Stimulated activated CD4-positive, alpha-beta T cell treated with anti-CD3 and anti-CD28 coated beads, Interleukin-12 subunit alpha, Interleukin-12 subunit beta, amount 100 ng/mL, for 24 hours (primary cell): ENCODE measurements at places on chromosomes 2 and 18.
A peak's percentile ranks its signal among the peaks of the same experiment; 100 is the strongest.

DNA sequence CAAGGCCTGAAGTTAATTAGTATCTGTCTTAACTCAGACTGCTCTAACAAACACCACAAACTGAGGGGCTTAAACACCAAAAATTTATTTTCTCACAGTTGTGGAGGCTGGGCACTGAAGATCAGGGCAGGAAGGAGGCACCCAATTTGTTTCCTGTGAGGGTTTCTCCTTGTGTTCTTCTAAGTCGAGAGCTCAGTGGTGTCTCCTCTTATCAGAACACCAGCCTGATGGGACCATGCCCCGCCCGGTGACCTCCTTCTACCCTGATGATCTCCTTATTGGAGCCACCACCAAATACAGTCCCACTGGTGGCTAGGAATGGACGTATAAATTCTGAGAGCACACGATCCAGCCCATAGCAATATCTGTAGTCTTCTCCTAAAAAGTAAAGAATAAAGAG lies 20.5 kb downstream of the TMEM18 start:
- no peak for DNase-seq

- peak; percentile 14 for DNase-seq
Measured at GRCh38 chr2:235135990-235136561, 184.3 kb downstream of the SH3BP4 start.

- DNase-seq = no peak
Measured at GRCh38 chr2:183542606-183543005, 418.4 kb downstream of the NUP35 start.

DNA sequence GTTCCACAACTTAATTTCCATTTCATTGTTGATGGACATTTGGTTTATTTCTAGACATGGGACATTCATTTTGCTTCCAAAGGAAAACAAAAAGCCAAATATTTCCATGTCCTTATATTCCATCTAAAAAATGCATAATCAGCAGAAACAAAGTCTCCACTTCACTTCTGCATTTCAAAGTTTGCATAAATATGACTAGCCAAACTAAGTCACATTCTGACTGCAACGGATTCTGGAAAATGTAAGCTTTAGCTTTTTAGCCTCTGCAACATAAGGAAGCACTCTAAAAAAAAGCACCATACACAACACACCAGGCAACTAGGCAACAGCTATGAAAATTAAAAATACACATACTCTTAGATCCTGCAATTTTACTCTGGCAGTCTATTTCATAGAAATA lies 135.3 kb downstream of the ETAA1 start:
- DNase-seq = no peak

DNA sequence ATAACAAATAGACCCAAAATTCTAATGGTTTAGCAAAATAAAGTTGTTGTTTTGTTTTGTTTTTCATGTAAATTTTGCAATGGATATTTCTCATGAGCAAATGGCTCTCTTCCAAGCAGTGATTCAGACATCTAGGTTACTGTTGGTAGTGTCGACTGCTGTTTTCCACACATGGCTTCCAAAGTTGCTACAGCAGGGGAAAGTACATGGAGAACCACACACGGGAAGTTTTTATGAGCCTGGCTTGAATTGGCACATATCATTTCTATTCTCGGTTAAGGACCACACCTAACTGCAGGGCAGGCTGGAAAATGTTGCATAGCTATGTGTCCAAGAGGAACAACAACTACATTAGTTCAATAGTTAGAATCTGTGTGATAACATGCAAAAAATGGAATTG lies 262.1 kb downstream of the GALNT13 start:
- DNase-seq = no peak

DNA sequence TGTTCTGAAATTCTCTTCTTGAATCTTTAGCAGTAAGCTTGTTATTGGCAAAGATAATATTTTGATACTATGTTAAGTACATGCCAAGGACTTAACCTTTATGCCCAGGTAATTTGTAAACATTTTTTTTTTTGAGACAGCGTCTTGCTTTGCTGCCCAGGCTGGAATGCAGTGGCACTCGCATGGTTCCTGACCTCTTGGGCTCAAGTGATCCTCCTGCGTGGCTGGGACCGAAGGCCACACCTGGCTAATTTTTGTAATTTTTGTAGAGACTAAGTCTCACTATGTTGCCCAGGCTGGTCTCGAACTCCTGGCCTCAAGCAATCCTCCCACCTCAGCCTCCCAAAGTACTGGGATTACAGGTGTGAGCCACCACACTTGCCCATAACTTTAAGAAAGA lies 35.7 kb upstream of the ZCCHC2 start:
- no peak for DNase-seq

DNA sequence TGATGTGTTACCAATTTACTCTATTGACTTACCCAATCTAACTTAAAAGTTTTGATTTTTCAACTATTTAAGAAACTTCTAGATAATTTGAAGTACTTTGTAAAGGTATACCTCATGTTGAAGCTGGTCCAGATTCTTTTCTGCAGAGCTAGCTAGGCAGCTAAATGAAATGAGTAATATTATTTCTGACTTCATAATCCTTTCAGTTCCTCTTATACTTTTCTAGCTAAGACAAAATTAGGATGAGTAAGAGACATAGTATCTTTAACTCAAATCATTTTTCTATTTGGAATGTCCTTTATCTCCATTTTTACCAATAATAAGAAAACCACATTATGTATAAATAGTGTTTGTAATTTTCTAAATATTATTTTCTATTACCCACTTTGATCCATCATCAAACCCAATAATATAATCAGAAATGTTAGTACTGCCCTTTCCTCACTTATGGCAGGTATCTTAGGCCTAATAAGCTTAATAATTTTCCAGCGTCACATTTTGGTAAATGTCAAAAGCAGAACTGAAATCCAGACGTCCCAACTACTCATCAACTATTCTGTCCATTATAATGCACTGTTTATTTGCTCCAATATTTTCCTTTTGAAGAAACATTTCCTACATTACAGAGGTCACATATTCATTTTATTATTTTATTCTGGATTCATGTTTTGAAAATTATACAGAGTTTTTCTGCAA lies 456.6 kb downstream of the THSD7B start:
- DNase-seq = no peak

DNA sequence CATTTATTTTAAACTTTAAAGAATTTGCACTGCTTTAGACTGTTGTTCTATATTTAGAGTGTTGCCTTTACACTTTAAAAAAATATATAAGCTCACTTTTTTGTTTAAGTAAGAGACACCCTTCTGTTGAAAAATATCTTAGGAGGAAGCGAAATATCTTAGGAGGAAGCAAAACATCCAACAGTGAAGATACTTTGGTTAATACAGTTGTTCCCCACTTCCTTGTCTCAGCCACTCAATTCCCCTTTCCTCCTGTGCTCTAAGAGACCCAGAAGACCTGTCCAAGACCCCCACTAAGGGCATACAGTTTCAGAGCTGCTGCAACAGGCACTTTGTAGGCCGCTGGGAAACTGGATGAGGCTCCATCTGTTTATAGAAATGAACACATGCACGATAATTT lies 5.7 kb downstream of the SERPINB8 start:
- no peak for DNase-seq

DNA sequence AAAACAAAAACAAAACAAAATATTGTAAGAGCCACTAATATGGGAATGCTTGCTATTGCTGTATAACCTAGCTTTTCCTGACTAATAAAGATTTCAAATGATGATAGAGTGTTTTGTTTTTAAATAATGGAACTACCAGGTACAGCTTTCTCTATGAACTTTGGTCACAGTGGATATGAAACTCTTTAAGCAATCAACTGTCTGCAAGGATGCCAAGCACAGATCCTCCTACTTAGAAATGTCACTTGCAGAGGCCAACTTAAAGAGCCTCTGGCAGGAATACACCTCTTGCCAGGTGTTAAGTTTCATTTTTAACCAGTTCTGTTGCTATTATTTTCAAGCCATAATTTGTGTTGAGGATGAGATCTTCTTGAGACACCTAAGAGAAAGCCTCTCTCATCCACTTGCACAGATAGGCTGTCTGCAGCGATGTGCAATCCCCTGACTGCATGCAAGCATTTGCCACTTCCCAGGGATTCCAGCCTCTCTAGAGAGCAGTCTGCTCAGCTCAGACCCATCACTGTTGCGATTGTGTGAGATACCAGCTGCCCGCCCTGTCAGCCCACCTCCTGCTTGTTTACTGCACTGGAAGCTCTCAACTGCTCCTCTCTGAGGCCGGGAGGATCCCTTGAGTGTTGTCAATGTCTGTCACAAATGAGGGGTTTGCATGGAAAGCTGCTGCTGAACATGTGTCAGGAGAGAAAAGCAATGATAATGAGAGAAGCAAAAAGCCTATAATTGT lies 86.1 kb upstream of the SCG2 start:
- no peak for DNase-seq
